ENCODE measurements at places on chromosomes 5 and 9.

GRCh38 chr5:178240766-178241165 lies 8.2 kb upstream of the PHYKPL start:
- DNase-seq: no peak

DNA sequence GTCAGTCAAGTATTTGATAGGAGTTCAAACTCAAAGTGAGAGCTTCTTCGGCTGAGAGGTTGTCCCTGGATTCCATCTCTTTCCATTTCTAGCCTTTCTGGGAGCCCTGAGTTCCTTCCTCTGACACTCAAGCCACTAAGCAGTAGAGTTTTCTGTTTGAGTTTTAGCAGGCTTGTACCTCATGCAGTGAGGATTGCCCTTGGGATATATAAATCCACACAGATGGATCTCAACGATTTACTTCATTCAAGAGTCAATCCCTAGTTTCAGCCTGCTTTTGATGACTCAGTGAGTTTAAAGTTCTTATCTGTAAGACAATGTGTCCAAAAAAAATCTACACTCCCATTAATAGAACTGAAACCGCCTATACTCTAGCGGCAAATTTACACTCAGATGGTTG lies 2240.9 kb upstream of the WWC1 start:
- DNase-seq: no peak

DNA sequence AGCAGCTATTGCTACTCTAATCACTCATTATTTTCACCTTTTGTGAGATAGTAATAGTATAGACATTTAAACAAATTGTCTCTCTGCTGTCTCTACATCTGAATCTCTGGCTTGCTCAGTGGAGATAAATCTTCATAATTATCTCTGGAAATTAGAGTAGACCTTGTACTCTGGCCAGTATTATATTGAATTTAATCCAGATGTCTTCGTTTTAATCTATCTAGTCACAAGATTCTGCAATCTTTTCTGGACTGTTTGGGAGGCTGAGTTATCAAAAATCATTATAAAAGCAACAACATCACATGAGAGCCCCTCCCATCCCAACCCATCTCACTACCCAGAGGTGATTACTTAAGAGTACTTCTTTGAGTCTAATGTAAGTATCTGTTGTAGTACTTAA lies 19.0 kb downstream of the ARHGAP26 start:
- DNase-seq: no peak

DNA sequence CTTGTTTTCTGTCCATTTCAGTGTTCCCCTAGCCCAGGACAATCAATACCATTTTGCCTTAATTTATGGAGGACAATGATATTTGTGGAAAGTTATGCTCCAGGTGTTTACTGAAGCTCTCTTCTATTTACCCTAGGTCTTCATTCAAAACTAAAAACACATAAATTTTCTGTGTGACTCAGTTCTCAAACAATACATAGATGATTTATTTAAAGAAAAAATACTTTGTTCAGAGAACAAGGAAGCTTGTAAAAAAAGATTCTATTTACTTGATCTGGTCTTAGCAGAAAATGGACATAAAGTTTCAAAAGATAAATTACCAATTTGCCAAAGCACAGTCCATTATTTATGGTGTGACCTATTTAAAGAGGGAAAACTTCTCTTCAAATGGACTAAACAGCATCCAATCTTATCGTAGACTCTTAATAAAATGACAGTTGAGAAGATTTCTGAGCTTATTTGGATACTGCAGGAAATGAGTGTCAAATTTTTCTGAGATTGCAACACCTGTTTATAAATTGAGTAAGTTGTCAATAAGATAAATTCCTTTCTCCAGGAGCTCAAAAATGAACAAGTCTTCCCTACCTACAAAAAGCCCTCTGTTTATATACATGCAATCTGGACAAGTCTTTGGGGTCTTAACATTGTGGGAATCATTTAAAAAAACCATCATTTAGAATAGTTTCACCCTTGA lies 627.2 kb downstream of the PSAT1 start:
- DNase-seq: no peak

GRCh38 chr5:91135475-91136248 lies 247.5 kb downstream of the ARRDC3 start:
- DNase-seq: peak; percentile 79

Data from mesendoderm (in vitro differentiated cells).